ENCODE measurements at places on chromosomes 11 and 22.

DNA sequence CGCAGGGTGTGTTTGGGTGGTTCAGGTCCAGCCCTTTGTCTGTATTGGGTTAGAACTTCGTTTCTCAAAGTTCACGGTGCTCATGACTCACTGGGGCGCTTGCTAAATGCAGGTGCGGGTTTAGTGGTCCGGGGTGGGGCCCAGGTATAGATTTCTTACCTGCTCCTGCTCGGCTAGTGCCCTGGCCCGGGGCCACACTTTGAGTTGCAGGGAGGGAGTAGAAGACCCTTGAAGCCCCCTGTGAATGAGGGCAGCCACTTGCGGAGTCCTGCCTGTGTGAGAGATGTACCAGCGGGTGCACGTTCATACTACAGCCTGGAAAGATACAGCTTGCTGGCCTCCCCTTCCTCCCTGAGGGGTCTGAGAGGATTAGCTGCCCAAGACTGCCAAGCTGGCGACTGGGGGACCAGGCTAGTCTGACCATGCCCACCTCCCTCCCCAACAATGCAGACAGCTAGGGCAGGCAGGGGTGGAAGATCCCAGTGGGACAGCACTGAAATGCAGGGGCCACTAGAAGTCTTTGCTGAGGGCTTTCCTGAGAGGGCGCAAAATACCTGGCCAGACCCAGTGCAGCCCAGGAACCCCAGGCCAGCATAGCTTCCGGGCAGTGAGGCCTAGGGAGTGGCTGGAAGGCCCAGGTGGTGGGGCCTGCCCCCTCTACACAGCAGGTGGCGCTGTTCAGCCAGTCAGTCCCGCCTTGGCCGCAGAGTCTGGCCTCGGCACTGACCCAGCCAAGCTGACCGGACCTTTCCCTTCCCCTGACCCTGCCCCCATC, 5.1 kb upstream of the MYRF start:
- no peak for DNase-seq

DNA sequence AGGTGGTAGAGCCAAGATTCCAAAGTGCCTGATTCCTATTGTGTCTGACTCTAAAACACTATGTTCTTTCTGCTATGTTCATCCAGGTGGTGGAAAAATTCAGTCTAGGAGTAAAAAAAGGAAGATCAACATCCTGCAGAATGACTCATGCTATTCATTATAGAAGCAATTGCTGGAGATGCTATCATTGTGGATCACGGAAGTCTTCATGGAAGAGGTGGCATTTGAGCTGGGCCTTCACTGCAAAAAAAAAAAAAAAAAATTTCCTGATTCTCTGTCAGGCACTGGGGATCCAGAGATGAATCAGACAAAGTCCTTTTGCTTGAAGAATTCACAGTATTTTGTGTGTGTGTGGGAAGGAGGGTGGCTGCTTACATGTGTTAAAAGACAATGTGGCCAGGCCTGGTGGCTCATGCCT, 1.4 kb upstream of the UVRAG start:
- no peak for DNase-seq

- no peak for DNase-seq
Measured at GRCh38 chr11:35963911-35964310, 20.0 kb downstream of the LDLRAD3 start.

DNA sequence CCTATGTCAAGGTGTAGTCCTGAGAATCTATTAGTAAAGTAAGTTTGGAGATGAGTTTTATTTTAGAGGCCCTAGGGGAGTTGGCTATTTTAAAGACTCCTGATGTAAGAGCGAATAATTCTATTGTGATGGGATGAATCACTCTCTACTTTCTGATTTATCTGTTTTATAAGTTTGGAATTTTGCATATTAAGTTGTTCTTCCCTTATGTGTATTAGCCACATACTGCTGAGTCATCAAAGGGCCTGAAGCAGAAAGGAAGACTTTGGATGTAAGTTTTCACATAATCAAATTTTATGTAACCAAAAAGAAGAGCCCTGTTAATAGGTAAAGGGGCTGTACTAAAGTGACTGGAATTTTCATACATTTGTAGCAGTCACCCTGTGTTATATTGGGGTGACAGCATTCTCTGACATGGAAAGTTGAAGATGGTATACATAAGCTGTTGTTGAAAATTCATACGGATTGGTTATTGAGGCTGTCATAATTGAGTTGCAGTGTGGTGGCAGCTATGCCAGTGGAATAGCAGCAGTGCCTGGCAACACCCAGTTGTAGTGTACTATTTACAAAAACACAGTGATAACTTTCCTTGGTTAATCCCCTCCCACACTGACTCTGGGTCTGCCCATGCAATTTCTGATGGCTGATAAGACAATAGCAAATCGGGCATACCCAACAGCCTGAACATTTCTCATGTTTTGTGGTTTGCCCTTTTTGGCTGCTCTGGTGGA, 90.6 kb upstream of the NTM start:
- DNase-seq, result no peak

- no peak for DNase-seq
Measured at GRCh38 chr11:70325824-70326223, 55.3 kb downstream of the PPFIA1 start.

DNA sequence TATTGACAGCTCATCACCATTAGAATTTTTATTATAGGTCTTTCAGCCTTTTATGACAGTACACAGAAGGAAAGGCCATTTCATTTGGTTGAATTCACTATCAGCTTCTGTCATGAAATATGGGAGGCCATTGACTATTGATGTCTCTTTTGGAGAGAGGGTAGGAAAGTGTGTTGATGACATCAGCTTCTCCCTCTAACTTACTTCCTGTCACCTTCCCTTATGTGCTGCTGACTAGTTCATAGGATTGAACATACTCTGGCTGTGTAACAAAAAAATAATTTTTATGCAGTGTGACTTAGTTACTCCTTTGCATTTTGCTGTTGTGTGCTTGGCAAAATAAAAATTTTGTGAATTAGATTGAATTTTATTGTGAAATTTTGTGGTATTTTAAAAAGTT, 769.2 kb downstream of the METTL15 start:
- no peak for DNase-seq

GRCh38 chr11:125123947-125124617, 12.7 kb upstream of the TMEM218 start:
- no peak for DNase-seq

- DNase-seq, result no peak
Measured at GRCh38 chr22:45942344-45942743, 34.6 kb downstream of the WNT7B start.

- no peak for DNase-seq
Measured at GRCh38 chr22:47575291-47575690, 812.8 kb downstream of the TBC1D22A start.

DNA sequence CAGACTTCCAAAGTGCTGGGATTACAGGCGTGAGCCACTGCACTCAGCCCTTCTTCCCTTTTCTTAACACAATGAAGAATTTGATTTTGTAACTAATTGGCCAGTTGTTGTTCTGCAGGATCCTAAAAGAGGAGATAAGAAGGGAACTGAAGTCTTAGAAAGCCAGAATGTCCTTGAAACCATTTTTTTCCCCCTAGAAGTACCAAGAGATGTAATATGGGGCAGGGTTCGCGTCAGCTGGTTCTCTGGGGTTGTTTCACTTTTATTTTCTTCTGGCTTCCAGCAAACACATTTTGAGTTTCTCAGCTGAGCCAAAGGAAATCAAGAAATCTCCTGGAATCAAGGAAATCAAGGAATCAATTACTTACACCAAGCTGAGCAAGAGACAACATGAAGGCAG, 7.6 kb upstream of the NUCB2 start:
- no peak for DNase-seq

GRCh38 chr22:19636696-19637407, 77.5 kb upstream of the SEPTIN5 start:
- no peak for DNase-seq

DNA sequence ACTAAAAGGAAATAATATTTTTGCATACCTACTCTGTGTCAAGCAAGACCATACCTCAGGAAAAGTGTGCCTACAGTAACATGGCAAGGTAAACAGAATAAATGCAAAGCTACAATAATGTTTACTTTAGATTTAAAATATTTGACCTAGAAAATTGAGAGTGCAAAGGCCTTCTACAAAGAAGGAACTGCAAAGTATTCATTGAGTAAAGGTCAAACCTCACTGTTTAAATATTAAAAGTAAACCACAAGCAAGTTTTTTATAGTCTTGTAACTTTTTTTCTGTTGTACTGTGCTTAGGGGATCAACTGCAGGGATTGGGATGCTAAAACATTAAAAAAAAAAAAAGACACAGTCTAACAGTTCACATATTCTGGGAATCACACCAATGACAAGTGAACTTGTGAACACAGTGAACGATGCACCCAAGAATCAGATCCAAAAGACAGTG, 48.8 kb downstream of the CWF19L2 start:
- no peak for DNase-seq

DNA sequence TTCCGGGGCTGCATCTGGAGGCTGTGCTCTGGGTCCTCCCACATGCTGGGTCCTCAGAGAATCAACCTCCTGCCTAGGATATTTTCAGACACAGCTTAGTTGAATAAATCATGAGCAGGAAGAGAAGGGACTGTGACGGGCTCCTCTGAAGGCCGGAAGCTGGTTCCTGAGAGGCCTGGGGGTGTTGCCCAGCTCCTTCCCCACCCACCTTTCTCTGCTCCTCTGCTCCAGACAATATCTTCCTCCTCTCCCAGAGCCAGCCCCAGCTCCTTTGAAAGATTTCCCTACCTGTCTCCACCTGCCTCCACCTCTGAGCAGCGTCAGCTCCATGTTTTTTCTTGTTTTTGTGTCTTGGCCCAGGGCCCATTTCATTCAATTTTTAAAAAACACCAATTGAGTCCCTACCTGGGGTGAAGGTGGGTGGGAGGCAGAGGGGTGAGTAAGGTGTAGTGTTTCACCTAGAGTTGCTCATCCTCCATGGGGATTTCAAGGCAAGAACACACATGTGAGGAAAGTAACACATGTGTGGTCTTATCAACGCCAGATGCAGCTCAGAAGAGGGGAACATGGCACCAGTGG, 24.8 kb upstream of the THY1 start:
- no peak for DNase-seq

GRCh38 chr11:125261588-125261987, 97.0 kb downstream of the PKNOX2 start:
- no peak for DNase-seq

DNA sequence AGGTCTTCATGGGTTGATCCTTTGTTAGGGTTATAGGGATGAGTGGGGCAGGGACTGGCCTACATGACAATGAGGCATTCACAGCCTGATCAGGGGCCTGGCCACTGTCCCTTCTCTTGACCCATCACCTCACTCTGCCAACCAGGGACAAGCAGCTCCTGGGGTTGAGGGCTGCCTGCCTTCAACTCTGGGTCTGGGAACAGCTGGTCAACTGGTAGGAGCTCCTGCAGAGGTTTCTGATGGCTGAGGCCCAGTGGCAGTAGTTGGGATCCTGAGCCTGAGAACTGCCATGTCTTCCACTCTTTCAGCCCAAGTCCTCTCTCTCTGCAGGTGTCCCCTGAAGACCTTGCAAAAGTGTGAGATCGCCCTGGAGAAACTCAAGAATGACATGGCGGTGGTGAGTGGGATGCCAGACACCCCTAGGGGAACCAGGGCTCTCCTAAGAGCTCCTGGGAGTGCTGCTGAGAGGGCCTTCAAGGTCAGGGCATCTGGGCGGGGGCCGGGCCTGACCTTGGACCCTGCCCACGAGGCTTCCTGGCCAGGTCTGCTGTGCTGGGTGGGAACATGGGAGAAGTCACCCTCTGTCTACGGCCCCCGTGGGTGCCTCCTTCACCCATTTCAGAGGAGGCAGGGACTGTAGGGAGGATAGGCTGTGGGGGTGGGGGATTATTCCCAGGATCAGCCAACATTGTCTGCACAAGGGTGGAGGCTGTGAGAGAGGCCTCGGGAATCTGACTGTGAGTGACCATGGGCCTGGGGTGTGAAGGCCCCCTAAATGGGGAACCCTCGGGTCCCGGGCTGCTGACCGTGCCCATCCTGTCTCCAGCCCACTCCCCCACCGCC, 76.8 kb downstream of the MED15 start:
- DNase-seq, result no peak

DNA sequence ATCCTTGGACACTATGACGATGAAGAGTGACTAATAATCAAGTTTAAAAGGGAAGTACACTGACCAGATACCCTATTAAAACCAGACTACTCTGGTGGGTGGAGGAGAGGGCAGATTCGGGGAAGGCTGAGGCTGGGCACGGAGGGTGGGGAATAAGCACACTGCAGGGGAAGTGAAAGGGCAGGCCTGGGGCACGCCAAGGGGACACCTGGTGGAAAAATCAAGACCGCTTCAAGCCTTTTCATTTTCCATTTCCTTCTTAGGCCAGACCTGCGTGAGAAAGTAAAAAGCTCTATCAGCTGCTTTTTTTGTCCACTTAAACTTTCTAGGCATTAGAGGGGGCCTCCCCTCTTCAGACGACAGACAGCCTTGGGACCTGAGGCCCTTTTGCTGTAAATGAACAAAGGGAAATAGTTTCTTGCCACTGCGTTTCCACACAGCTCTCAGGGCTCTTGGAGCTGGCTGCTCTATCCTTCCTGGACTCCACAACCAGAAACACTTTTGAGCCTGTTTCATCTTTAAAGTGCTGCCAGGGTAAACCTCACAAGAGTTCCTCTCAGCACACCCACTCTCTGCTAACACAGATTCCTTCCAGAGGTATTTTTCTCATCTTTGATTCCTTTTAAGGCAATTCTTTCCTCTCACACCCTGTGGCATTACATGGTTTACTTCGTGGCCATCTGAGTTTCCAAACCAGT, 25.0 kb upstream of the SERPIND1 start:
- no peak for DNase-seq

DNA sequence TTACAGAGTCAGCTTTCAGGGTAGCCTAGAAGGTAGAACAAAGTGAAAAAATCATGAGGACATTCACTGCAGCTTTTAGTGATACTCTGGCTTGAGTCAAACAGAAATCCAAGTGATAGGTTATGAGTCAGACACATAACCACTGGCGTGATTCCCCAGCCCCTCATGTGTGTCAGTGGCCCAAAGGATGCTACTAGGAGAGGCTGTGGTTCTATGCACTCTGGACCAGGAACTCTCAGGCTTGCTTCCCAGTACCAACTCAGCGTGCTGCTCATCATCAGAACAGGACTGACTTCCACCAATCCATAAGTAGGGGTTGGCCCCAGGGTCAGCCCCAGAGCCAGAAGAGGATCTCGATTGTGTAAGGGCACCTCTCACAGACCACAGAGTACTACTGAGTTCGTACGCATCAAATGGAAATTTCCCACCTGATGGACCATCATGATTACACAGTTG, 116.8 kb downstream of the MED15 start:
- no peak for DNase-seq
